ENCODE measurements at places on chromosomes 4 and X. TPM values are rescaled to one million over a fixed set of nuclear protein-coding genes. Genes with fewer than 3 reads are reported as not detected.

TCEAL5 gene
- total RNA-seq: not detected

COL4A5 gene
- 56.9 TPM for total RNA-seq

XAGE5 gene
- not detected for total RNA-seq

DACH2 gene
- under 0.01 TPM for total RNA-seq

FGF13 gene
- under 0.01 TPM for total RNA-seq

SUPT20HL2 gene
- not detected for total RNA-seq
